ENCODE measurements at places on chromosomes 5 and 9.

DNA sequence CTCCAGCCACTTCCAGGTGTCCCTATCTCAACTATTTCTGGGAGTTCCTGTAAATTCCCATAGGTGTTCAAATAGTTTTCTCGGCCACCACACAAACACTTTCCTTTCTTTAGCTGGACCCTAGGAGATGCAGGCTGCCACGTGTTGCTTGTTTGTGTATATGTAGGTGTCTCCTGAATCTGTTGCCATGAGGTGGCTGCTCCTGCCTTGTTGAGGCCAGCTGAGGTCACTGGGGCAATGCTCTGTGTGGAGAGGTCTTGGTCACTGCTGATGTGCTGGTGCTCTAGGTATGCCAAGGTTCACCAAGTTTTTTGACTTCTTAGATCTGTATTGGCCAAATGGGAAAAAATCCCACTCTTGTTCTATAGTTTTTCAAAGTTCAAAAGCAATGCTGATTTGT lies 132.5 kb upstream of the CHD1 start:
- DNase-seq, result no peak

- DNase-seq, result no peak
Measured at GRCh38 chr9:134690946-134691694, 49.5 kb downstream of the COL5A1 start.

DNA sequence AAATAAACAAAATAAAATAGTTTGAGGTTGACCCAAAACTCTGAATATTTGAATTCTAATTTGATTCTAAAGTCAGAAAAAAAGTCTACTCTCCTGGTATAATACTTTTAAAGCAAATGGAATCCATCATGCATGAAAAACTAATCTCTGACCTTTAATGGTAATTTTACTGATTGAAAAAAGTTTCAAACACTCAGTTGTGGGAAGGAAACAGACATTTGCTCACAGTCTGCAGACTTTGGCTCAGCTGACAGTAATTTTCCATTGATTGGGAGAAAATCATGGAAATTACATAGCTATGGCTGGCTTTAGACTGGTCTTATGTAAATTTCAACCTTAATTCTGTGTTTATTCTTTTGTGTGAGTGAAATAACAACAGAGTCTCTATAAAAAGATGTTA lies 574.3 kb downstream of the PDE4D start:
- DNase-seq, result peak; percentile 30

- DNase-seq, result peak; percentile 46
Measured at GRCh38 chr5:38193015-38193581, 65.3 kb upstream of the EGFLAM start.

- DNase-seq, result no peak
Measured at GRCh38 chr9:3992924-3993323, 306.9 kb downstream of the GLIS3 start.

DNA sequence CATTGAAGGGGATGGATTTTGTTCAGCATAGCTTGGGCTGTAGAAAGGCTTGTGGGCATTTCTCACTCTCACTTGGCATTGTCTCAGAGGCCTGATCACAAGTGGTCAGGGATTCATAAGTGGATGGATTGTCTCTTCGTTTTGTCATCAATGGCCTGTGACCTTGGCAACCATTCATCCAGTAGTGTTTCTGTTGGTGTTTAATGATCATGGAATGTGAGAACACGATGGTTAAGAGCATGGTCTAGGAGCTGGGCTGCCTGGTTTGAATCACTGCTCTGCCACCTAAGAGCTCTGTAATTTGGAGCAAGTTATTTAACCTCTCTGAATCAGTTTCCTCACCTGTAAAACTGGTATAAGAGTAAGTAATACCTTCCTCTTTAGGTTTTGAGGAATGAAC lies 430.1 kb upstream of the MEF2C start:
- DNase-seq, result no peak

- peak; percentile 92 for DNase-seq
Measured at GRCh38 chr5:172187118-172188032, 649 bp downstream of the STK10 start.

- no peak for DNase-seq
Measured at GRCh38 chr5:169649486-169649885, 12.4 kb downstream of the DOCK2 start.

GRCh38 chr9:21412107-21412506 lies 3.2 kb downstream of the IFNA8 start:
- DNase-seq, result no peak

DNA sequence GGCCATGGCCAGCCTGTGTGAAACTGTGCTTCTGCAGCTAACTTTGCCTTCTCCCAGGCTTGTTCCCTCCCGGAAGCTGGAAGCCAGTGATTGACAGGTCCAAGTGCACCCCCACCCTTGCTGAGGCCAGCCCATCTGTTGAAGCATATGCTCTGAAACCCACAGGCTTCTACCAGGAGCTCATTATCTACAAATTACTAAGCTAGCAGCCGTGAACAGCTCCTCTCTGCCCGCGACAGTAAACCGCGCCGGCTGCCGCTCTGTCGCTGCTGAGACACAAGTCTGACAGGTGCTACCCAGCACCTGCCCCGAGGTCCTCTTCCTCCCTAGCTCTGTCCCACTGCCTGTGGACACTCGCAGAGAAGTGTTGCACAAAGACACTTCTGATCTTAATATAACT lies 490.9 kb downstream of the GADD45G start:
- no peak for DNase-seq

DNA sequence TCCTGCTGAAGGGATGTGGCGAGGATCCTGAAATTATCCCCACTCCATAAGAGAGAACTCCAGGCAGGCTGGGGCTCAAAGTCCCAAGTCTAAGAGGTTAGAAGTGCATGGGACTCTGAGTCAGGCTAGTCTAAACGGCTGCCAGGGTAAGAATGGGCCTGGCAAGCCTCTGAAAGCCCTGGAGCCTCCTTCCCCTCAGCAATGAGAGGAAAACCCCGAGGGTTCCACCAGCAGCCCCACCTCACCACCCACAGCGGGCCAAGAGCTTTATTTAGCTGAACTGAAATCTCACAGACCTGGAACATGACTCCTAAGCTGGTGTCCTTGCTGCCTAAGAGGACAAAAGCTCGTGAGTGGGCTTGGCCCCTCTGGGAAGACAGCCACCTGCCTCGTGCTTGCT lies 135.5 kb downstream of the SEC61B start:
- DNase-seq, result no peak

DNA sequence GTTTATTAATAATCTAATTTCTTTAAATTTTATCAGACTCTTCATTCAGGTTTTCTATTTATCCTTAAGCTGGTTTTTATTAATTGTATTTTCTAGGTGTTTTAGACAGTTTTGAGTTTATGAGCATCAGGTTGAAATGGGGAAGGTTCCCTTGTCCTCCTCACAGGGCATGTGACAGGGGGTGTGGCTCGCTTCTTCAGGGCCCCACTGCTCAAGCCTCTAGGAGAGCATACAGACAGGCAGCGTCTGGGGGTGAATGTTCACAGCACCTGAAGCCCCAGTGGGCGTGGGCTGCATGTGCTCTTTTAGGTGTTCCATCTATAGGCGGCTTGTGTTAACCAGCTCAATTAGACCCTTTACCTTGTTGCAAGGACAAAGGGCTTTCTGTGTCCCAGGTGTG lies 78.2 kb upstream of the RUFY1 start:
- no peak for DNase-seq

- DNase-seq, result no peak
Measured at GRCh38 chr9:4689687-4690104, 10.3 kb downstream of the CDC37L1 start.

DNA sequence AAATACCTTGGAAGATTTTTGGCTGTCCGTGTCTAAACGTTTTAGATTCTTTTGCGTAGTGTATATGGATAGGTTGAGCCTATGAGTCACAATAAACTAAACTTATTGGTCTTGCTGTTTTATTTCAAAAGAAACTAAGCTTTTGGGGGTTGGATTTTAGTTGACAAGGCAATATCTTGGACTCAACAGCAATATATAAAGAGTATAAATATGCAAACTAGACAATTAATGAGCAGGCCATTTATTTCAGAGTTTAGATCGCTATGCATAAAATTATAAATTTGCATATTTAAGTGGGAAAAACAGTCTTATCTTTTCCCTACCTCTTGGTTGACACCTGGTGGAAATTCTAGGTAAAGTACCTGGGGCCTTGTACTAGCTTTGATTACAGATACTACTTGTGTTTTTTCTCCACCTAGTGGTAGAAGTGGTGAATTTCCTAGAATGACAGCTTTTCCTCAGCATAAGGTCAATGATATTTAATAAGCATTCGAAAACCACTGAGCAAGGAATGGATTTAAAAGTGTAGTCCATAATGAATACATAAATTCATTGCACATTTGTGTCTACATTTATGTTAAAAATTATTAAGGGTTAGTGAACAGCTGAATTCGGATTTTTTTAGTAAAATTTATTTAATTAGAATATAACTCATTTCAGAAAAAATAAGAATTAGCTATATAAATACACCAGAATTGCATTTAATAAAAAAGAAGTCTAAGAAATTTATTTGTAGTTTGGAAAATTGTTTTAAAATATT lies 1.7 kb upstream of the ARRDC3 start:
- no peak for DNase-seq

- peak; percentile 51 for DNase-seq
Measured at GRCh38 chr9:126510564-126510963, 103.2 kb upstream of the LMX1B start.

All from left lung (tissue), 14 donors.